ENCODE measurements at places on chromosomes 7 and 10.

GRCh38 chr7:15424468-15424867 lies 137.3 kb downstream of the AGMO start:
- H3K27ac ChIP-seq: no peak overlapping the region
- no peak for DNase-seq
- no peaks in the 10 kb centered on the region for H3K4me1 ChIP-seq
- no peak overlapping the region for H3K4me3 ChIP-seq
- no peaks in the 10 kb centered on the region for H3K36me3 ChIP-seq

DNA sequence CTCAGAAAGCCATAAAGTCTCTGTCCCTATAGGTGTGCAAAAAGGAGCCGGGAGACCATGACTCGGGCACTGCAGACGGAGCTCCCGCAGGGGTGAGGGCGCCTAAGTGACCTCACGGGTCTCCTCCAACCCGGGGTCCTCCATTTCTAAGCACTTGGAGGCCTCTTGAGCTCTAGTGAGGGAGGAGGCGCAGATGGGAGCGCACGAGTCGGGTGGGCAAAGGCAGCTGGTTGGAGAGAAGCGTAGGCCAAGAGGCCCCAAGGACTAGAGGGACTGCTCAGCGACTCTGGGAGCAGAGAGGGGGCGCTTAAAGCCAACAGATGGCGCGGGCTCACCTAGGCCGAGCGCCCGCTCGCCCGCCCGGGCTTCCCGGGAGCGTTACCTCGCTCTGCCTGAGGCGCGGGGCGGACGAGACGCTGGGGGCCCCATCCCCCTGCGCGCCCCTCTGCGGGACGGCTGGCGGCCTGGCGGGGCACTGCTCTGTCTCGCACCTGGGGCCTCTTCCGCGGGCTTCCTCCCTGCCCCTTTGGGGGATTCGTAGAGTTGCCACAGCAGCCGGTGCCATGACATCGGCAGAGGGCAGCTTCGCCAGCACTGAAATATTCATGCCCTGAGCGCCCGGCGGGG lies 523 bp upstream of the CDH23 start:
- no peaks in the 10 kb centered on the region for H3K36me3 ChIP-seq
- H3K27me3 ChIP-seq: peaks cover 32% of the 10 kb centered on the region
- no peak overlapping the region for H3K27ac ChIP-seq
- H3K4me1 ChIP-seq: no peaks in the 10 kb centered on the region
- no peak overlapping the region for H3K4me3 ChIP-seq

- no peaks in the 10 kb centered on the region for H3K4me1 ChIP-seq
- no peak overlapping the region for H3K4me3 ChIP-seq
- H3K27me3 ChIP-seq: no peaks in the 10 kb centered on the region
- no peak for DNase-seq
- peaks cover 11% of the 10 kb centered on the region for H3K36me3 ChIP-seq
Observed at GRCh38 chr7:42070068-42070467, 166.9 kb downstream of the GLI3 start.

DNA sequence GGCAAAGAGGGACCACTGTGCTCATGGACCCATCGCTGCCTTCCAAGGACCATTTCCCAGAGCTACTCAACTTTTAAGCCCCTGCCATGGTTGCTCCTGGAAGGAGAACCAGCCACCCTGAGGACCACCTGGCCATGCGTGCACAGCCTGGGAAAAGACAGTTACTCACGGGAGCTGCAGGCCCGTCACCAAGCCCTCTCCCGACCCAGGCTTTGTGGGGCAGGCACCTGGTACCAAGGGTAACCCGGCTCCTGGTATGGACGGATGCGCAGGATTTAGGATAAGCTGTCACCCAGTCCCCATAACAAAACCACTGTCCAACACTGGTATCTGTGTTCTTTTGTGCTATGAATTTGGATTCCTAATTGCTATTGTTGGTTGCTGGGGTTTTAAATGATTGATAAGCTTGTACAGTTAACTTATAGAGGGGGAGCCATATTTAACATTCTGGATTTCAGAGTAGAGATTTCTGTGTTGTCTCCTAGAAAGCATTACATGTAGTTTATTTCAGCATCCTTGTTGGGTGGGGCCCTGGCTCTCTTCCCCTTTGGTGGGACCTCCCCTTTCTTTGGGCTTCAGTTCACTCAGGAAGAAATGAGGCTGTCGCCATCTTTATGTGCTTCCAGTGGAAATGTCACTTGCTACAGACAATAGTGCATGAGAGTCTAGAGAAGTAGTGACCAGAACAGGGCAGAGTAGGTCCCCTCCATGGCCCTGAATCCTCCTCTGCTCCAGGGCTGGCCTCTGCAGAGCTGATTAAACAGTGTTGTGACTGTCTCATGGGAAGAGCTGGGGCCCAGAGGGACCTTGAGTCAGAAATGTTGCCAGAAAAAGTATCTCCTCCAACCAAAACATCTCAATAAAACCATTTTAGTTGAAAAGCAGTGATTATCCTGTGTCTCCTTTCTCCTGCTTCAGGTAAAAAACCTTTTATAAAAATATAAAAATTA lies 19.4 kb downstream of the LAT2 start:
- no peaks in the 10 kb centered on the region for H3K27me3 ChIP-seq
- H3K4me1 ChIP-seq: 0 out of 2 replicates have a peak, but pooled peaks cover 2% of the 10 kb centered on the region
- no peak overlapping the region for H3K4me3 ChIP-seq
- H3K27ac ChIP-seq: peak overlapping the region; percentile 65

GRCh38 chr7:23260371-23260770 lies 13.8 kb downstream of the GPNMB start:
- H3K4me3 ChIP-seq: no peak overlapping the region
- peaks cover 4% of the 10 kb centered on the region for H3K4me1 ChIP-seq
- no peaks in the 10 kb centered on the region for H3K36me3 ChIP-seq
- peaks cover 6% of the 10 kb centered on the region for H3K27me3 ChIP-seq

GRCh38 chr10:26870766-26871165 lies 10.0 kb upstream of the ABI1 start:
- H3K27me3 ChIP-seq: peaks cover 3% of the 10 kb centered on the region
- DNase-seq: no peak
- H3K36me3 ChIP-seq: no peaks in the 10 kb centered on the region
- no peak overlapping the region for H3K4me3 ChIP-seq
- H3K4me1 ChIP-seq: no peaks in the 10 kb centered on the region

DNA sequence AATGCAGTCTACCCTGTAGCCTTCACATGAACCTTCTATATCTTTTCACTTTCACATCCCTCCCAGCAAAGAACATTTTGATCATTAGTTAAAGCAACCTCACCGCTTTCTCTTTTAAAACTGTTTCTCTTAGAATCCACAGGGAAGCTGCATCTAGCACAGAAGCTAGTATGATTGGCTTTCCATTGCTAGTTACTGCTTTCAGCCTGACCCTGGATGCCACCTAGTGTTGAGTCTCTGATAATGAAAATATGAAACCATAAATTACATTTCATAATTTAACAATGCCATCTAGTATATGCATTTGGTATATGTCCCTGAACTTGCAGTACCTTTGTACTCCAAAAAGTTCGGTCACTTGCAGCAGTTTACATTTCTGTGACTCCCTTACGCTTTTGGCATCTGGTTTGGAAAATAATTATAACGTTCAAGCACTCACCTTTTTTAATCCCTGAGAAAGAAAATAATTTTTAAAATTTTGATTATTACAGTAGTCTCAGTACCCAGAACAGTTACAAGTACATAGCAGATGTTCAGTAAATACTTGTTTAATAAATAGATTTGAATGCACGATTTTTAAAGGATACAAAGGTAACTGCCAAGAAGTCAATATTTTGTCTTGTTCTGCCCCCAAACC lies 22.7 kb downstream of the CISD1 start:
- H3K36me3 ChIP-seq: peaks cover 11% of the 10 kb centered on the region
- DNase-seq: peak; percentile 39
- H3K27me3 ChIP-seq: no peaks in the 10 kb centered on the region
- no peaks in the 10 kb centered on the region for H3K4me1 ChIP-seq

DNA sequence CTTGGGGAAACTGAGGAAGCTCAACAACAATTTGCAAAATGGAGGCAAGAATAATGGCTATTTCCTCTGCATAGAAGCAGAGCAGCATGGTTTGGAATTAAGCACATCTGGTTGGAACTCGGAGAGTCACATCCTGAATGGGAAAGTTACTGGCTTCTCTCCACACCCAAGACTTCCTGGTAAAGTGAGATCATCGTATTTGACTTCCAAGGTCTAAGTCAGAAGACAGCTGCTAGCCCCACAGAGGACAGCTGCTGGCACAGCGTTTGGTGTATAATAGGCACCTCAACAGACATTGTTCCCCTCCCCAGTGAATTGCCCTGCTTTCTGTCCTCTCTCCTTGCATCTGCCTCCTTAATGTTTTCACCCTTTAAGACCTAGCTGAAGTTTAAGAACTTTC lies 37.0 kb upstream of the NRF1 start:
- H3K4me1 ChIP-seq: no peaks in the 10 kb centered on the region
- H3K27ac ChIP-seq: no peak overlapping the region
- no peak overlapping the region for H3K4me3 ChIP-seq

DNA sequence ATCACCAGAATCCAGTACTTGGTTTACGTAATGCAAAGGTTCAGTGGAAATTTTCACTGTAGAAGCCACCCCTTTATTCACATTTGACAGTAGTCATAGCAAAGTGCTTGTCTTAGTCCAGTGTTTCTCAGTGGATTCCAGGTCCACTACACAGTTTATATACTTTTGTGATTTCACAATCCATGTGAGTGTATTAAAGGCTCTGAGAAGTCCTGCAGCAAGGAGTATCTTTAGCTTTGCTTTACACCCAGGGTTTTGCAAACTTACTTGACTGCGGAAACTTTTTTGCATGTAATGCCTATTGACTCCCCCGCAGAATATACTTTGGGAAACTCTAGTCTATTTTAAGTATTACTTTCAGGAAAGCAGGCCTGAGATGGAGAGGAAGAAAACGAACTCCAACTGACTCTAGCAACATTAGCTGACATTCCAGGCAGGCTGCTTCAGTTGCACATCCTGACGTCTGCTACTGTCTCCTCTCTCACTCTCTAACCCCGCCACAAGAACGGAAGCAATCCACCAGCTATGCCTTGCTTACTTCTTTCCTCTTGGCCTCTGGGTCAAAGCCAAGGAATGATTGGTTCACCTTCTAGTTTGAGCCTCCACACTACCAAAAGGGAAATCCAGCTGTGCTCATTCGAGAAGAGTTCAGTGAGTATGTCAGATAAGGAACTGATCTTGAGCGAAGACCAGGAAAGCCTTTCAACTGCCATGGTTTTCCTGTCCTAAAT lies 6.2 kb downstream of the PLXNA4 start:
- no peaks in the 10 kb centered on the region for H3K4me1 ChIP-seq
- H3K4me3 ChIP-seq: no peak overlapping the region
- H3K36me3 ChIP-seq: no peaks in the 10 kb centered on the region
- peaks cover 41% of the 10 kb centered on the region for H3K27me3 ChIP-seq
- no peak for DNase-seq

- H3K27ac ChIP-seq: no peak overlapping the region
- no peaks in the 10 kb centered on the region for H3K27me3 ChIP-seq
- DNase-seq: peak; percentile 12
- no peaks in the 10 kb centered on the region for H3K4me1 ChIP-seq
Observed at GRCh38 chr10:116765648-116766081, 23.3 kb upstream of the HSPA12A start.

DNA sequence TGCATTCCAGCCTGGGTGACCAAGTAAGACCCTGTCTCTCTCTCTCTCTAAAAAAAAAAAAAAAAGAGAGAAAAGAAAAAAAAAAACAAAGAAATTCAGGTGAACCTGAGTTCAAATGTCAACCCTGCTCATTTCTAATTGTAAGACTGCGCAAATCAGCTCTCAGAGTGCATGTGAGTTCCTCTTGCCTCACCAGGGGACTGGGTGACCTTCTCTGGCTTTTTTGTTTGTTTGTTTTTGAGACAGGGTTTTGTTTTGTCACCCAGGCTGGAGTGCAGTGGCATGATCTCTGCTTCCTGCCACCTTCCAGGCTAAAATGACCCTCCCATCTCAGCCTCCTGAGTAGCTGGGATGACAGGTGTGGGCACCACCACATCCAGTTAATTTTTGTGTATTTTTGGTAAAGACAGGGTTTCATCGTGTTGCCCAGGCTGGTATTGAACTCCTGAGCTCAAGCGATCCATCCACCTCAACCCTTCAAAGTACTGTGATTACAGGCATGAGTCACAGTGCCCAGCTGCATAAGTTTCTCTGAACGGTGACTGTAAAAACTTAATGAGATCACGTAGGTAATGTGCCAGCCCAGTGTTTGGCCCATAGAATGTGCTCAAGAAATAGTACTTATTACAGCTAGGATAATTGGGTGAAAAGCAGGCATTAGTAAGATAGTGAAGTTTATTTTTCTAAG lies 45.3 kb upstream of the BAMBI start:
- DNase-seq: no peak
- no peaks in the 10 kb centered on the region for H3K4me1 ChIP-seq
- no peak overlapping the region for H3K27ac ChIP-seq
- H3K27me3 ChIP-seq: peaks cover 6% of the 10 kb centered on the region

GRCh38 chr10:116049158-116049973 lies 223.6 kb downstream of the GFRA1 start:
- H3K27ac ChIP-seq: no peak overlapping the region
- H3K4me3 ChIP-seq: no peak overlapping the region
- DNase-seq: no peak
- H3K27me3 ChIP-seq: no peaks in the 10 kb centered on the region
- H3K36me3 ChIP-seq: no peaks in the 10 kb centered on the region
- no peaks in the 10 kb centered on the region for H3K4me1 ChIP-seq

DNA sequence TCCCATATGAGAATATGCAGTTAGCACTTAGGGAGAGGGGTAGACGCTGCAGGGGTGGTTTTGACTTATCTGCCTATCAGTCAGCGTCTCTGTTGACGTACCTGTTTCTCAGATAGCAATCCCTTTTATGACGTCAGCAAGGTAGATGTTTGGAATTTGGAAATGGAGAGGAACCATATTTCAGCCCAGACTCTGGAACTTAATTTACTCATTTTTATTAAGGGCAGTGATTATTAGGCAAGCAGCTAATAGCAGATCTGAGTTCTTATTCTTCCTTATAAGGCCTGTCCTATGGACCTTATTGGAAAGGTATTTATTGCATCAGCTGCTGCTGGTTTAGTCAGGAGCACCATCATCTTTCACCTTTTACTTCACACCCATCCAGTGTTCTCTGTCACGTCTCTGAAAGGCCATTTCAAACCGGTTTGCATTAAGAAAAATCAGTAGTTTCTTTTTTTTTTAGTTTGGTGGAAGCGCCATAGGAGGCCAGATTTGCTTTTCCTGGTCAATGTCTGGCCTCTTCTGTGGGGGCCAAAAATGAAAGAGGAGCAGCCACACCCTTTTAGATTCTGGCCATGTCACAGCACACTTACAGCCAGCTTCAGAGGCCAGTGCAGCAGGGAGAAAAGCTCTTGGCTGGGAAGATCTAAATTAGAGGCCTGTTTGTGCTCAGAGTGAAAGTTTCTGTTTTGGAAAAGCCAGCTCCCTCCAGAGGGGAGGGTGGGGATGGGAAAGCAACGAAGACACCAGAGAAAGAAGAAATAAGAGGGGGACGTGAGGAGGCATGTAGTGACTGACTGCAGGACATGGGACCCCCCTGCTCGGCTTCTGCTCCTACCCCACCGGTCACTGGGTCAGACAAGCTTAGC lies 146.3 kb downstream of the TCF7L2 start:
- H3K27me3 ChIP-seq: no peaks in the 10 kb centered on the region
- H3K36me3 ChIP-seq: peaks cover 19% of the 10 kb centered on the region

GRCh38 chr10:73953665-73954064 lies 42.7 kb downstream of the PLAU start:
- H3K27ac ChIP-seq: no peak overlapping the region
- H3K4me1 ChIP-seq: peaks cover 12% of the 10 kb centered on the region
- H3K27me3 ChIP-seq: peaks cover 2% of the 10 kb centered on the region
- no peak overlapping the region for H3K4me3 ChIP-seq
